ENCODE measurements at places on chromosomes 6 and 20.

GRCh38 chr20:4591975-4592315 is 129.8 kb upstream of the PRND start:
- no peak for DNase-seq

- DNase-seq: no peak
Observed at GRCh38 chr6:75926293-75927168, 145.9 kb downstream of the IMPG1 start.

DNA sequence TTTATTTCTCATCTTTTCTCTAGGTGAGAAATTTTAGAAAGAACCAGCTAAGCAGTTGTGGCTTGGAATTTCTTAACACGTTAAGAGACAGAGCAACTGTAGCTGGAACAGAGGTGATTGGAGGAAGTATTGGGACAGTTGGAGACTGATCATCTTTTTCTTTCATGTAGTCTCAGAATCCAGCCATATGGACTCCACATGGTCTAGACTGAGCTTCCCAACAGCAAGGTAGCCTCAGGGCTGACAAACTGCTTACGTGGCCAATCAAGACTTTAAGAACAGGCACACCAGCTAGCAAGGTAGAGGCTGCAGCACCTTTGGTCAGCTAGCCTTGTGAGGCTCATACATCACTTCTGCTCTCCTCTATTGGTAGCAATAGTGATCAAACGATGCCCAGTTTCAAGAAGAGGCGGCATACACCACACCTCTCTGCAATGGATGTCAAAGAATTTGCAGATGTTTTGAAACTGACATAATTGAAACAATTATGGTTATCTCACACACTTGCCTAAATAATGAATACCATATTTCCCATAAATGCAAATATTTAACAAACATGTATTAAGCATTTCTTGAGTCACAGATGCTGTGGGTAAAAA is 590.5 kb upstream of the SLC35B3 start:
- no peak for DNase-seq

DNA sequence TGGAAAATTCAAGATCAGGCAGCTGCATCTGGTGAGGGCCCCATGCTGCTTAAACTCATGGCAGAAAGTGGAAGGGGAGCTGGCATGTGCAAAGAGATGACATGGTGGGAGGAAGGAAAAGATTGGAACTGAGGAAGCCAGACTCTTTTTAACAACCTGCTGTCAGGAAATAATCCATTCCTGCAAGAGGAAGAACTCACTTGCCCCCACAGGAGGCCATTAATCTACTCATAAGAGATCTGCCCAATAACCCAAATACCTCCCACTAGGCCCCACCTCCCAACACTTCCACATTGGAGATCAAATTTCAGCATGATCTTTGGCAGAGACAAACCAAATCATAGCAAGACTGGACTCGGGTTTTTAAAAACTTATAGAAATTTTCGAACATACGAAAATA is 200.5 kb upstream of the KCNQ5 start:
- DNase-seq: no peak

DNA sequence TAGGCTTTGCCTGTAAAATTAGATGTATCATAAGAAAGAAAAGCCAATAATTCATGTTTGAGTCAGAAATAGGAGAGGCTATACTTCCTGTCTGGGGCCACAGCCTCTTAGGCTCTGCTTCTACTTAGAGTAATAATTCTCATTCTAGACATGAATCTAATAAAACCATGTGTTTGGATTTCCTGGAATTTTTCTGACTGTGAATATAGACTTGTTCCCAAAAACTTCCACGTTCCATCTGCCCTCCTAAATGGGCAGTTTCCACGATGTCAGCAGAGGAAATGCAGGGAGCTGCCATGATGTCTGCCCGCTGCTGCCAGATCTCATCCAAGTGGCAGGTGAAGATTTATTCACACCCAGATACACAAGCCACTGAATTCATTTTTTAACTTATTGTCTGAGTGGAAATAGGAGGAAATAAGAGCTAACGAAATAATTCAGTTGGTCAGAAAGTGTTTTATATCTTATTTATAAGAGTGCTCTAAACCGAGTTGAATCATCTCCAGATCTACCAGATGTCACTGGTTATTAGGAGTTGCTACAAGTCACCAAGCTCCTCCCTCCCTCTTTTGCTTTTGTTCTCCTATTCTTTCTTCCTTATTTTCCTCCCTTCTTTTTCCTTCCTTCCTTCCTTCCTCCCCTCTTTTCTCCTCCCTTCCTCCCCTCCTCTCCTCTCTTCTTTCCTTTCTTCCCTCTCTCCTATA is 69.3 kb downstream of the ALDH8A1 start:
- no peak for DNase-seq

DNA sequence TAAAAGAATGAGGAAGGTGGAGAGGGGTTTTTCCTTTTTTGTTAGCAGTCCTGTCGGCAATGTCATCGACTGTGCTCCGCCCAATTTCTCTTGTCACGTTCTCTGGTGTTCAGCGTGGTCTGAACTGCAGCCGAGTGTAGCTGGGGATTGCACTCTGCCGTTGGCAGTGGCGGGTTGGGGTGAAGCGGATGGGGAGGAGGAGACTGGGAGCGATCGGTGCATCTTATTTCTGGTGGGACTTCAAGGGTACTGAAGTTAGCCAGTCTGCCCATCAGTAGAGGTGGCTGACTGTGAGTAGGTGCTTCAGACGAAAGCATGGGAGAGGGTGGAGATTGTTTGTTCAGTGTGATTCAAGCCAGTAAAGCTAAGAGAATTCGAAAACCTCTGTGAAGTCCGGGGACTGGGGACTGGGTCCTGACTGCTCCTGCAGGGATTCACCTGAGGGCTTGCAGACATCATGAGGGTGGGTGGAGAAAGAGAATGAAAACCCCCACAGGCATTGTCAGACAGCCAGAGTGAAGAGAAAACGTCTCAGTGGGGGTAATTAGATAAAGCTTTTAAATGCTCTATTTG is 5.1 kb downstream of the RREB1 start:
- no peak for DNase-seq

GRCh38 chr6:161073930-161074329 is 82.4 kb downstream of the MAP3K4 start:
- DNase-seq: no peak

- no peak for DNase-seq
Observed at GRCh38 chr6:143707697-143708096, 29.9 kb downstream of the PHACTR2 start.

DNA sequence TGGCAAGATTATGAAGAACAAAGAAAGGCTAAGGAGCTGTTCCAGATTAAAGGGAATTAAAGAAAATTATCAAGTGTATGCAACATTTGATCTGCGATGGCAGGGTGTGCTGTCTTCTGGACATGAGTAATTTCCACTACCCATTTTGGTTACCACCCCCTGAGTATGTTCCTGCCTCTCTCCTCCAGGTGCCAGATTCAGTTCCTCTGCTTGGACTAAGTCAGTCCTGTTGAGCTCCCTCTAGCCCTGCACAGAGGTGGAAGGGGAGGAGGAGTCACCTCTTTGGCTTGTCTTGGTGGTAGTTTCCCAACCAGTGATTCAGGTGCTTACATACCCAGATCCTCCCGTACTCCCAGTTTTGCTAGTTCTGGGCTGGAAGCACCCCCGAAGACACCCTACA is 22.2 kb upstream of the SNRPB2 start:
- no peak for DNase-seq

- no peak for DNase-seq
Observed at GRCh38 chr6:61841958-61842357, 444.1 kb downstream of the KHDRBS2 start.

DNA sequence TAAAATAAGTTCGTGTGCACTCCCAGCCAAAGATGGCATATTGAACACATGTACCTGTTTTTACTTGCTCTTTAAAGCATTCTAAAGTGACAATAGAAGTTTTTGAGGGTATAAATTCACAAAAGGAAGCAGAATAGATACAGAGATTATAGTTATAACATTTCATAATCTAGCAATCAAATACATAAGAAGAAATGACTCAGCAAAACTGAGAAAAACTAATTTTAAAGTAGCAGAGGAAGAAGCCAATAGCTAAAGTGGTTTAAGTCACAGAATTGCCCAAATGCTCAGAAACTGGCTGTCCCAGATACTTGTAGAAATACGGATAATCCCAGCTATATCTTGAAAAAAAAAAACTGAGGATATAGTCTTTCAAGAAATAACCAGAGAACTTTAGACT is 49.2 kb upstream of the TBC1D32 start:
- DNase-seq: no peak

- no peak for DNase-seq
Observed at GRCh38 chr20:38857703-38858102, 52.2 kb downstream of the PPP1R16B start.

DNA sequence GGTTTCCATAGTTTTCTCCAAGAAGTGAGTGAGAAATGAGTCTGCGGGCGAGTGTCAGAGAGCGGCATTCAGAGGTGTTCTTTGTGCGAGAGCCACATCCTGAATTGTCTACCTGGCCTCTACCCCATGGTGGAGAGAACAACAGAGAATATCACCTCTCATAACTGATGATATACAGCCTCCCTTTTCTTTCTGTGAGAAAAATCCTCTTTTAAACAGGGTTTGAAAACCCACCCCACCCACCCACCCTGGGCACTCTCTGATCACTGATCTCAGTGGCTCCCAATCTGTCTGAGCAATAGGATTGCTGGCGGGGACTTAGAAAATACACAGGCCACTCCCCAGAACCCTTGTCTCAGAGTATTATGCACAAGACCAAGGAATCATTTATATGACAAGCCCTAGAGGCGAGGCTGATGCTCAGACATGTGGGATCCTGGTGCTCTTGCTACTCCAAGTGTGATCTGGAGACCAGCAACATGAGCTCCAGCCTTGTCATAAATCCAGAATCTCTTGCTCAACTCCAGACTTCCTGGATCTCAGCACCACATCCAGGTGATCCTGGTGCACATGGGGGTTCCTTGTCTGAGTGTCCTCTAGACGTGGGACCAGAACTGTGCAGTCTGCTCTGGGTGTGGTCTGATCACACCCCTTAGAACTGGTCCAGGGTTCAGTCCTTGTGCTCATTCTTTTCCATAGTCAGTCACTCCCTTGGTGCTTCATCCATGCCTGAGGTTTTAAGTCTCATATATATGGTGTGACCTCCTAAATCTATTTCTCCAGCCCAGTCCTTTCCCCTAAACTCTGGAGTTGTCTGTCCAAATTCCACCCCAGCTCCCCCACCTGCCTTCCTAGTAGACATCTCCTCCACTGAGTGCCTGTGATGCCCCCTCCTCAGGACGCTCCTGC is 5.3 kb downstream of the HLA-B start:
- no peak for DNase-seq

DNA sequence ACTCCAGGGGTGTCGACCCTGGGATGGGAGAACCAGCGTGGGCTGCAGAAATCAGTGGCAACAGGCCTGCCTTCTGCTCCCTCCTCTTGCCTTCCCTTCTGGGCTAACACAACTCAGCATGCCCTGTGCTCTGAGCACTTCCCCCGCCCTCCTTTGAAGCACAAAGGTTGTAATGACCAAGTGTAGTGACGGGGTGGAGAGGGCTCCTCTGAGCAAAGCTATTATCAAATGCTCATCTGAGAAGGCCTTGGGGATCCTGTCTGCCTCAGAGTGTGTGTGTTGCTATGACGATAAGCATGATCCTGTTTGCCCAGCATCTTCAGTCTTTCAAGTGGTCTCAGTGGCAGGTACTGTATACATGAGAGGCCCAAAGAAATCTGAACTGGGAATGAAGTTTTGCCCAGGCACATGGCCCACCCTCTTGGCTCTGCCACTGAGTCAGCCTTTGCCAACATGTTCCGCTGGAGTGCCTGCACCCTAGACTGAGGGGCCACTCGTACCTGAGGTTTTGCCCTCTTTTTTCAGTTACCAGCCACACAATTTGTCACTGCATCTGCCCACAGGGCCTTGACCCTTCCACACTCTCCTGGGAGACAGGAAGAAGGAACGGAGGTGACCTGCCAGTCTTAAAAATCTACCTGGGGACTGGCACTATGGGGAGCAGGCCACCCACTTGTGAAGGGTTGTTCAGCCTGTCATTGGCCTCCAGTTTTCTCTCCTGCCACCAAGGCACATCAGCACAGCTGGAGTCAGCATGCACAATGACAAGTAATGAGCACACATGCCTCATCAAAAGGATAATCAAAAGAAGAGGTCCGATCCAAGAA is 74.5 kb downstream of the GFOD1 start:
- DNase-seq: peak; percentile 26

- DNase-seq: no peak
Observed at GRCh38 chr20:44489931-44490330, 14.3 kb downstream of the TTPAL start.

GRCh38 chr20:57883761-57884160 is 173.9 kb upstream of the PMEPA1 start:
- no peak for DNase-seq

All from NCI-H345 (cell line).